Right atrium auricular region (tissue), 2 donors: ENCODE measurements at places on chromosomes 16 and 17. TPM values are rescaled to one million over a fixed set of nuclear protein-coding genes. Genes with fewer than 3 reads are reported as not detected.

- no peak for DNase-seq
These were observed 31.7 kb downstream of the NAGPA start for GRCh38 chr16:5001986-5002385.

GRCh38 chr17:27949304-27949703, 56.1 kb upstream of the LYRM9 start:
- DNase-seq: no peak

GRCh38 chr16:69078073-69078472, 27.4 kb upstream of the HAS3 start:
- no peak for DNase-seq

DNA sequence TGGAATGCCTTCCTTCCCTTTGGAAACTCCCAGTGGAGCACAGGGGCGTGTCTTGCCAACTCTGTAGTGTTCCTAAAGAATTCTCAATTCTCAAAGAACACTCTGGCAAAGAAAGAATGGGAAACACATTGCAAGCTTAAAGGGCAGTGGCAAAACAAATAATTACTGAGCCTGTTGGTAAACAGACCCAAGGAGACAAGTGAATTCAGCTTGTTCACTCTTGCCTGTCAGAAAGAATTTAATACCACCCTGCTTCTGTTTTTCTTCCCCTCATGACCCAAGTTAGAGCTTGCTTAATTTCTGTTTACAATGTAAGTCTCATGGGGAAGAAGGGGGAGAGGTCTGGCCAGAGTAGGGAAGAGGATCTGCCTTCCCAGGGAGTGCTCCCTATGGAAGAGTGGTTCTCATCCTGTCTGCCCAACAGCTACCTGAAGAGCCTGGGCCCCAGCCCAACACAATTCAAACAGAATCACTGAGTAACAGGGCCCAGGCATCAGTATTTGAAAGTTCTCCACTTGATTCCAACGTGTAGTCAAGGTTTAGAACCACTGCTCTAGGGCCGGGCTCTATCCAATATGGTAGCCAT, 386.0 kb downstream of the SLC39A11 start:
- no peak for DNase-seq

GRCh38 chr17:15381707-15382106, 40.3 kb upstream of the TEKT3 start:
- DNase-seq: no peak

DNA sequence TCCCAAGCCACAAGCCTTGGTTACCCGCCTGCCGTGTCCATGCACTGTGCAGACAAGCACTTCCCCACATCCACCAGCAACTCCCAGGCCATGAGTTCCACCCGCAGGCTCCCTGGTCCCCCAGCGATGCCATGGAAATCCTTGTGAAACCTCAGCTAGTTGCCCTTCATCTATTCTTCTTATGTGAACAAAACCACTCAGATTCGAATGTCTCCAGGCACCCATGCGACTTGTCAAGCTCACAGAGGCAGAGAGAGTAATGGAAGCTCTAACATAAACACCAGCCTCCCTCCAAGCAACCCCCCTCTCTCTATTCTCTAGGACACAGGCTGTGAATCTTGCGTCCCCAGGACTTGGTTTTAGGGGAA, 182.6 kb downstream of the C16orf95 start:
- DNase-seq: no peak

DNA sequence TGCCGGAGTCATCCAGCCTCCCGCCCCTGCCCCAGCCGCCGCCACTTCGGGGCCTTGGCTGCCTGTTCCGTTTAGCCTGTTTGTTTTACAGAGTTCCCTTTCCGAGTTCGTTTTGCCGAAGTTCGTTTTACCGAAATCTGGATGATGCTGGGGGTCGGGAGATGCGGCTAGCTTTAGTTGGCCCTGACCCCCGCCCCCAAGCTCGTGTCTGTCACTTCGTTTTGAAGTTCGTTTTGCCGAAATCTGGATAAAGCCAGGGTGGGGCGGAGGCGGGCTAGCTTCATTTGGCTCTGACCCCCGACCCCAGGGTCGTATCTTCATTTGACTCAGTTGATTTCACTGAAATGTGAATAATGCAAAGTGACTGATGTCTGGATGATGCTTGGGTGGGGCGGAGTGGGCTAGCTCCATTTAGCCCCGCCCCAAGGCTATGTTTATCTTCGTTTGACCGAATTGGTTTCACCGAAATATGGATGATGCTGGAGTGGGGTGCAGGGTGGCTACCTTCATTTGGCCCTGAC, 591 bp downstream of the PSMD7 start:
- DNase-seq: no peak

- no peak for DNase-seq
These were observed 59.5 kb upstream of the CDC42EP4 start for GRCh38 chr17:73371285-73371684.

GRCh38 chr17:68033636-68034451, 1.7 kb upstream of the KPNA2 start:
- no peak for DNase-seq

- no peak for DNase-seq
These were observed 11.8 kb upstream of the WSB1 start for GRCh38 chr17:27282054-27282551.

DNA sequence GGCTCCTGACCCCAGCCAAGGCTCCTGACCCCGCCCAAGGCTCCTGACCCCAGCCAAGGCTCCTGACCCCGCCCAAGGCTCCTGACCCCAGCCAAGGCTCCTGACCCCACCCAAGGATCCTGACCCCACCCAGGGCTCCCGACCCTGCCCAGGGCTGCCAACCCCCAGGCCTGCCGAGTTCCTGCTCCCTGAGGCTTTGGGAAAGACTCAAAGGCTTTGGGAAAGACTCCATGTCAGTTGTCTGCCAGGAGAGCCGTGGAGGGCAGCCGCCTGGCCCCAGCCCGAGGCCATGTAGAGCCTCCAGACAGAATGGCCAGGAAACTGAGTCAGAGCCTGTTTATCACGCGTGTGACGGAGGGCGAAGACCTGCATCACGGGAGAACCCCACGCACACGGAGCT, 21.1 kb downstream of the CBFA2T3 start:
- no peak for DNase-seq

GRCh38 chr17:80416260-80416939, 1.4 kb downstream of the ENDOV start:
- no peak for DNase-seq

DNA sequence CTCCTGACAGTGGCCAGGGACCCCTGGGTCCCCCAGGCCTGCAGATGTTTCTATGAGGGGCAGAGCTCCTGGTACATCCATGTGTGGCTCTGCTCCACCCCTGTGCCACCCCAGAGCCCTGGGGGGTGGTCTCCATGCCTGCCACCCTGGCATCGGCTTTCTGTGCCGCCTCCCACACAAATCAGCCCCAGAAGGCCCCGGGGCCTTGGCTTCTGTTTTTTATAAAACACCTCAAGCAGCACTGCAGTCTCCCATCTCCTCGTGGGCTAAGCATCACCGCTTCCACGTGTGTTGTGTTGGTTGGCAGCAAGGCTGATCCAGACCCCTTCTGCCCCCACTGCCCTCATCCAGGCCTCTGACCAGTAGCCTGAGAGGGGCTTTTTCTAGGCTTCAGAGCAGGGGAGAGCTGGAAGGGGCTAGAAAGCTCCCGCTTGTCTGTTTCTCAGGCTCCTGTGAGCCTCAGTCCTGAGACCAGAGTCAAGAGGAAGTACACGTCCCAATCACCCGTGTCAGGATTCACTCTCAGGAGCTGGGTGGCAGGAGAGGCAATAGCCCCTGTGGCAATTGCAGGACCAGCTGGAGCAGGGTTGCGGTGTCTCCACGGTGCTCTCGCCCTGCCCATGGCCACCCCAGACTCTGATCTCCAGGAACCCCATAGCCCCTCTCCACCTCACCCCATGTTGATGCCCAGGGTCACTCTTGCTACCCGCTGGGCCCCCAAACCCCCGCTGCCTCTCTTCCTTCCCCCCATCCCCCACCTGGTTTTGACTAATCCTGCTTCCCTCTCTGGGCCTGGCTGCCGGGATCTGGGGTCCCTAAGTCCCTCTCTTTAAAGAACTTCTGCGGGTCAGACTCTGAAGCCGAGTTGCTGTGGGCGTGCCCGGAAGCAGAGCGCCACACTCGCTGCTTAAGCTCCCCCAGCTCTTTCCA, 25.1 kb downstream of the C1QTNF1 start:
- no peak for DNase-seq

- no peak for DNase-seq
These were observed at the start of gene KRT222 for GRCh38 chr17:40664582-40665333. TSS of gene KRT222 (minus strand) at chr17:40665177. CDS start at chr17:40665099, 78 bp downstream.

GRCh38 chr16:21205303-21205702, 6.1 kb downstream of the ZP2 start:
- DNase-seq: no peak

DNA sequence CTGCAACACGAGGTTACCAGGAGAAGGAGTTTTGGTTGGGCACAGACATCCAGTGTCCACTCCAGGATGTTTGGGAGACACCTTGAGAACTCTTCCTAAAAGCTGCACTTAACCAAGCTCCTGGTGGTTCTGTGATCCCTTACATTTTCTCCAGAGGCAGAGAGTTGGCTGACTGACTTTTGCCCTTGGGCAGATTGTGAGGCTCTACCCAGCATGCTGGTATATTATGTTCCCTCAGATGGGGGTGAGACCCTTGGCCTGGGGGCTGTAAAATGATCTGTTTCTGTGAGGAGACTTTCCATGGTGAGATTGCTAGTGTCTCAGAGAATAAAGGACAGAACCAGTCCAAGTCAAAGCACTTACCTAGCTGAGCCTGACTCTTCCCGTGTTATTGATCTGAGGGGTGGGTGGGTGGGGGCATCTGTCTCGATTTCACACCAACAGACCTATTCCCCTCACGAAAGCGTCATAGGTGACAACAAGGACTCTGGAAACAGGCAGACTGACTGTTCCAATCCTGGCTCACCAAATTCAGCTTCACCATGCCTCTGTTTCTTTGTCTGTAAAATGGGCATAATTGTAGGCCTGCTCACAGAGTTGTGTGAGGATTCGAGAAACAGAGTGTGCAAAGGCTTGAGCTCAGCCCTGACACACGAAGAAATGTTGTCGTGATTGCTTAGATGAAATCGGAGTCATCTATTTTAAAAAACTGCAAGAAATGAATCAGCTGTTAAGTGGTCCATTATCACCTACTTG, 12.2 kb downstream of the USB1 start:
- no peak for DNase-seq

- no peak for DNase-seq
These were observed 48.0 kb downstream of the GLG1 start for GRCh38 chr16:74558873-74559272.

B3GNT9 gene
- total RNA-seq: 12.2 TPM

LDAF1 gene
- total RNA-seq: 110 TPM

GAS7 gene
- total RNA-seq: 113 TPM

LLGL2 gene
- 4.1 TPM for total RNA-seq

MMP15 gene
- total RNA-seq: 36.9 TPM
